Activated T-helper 17 cell treated with anti-CD3 and anti-CD28 coated beads, Interleukin-2, amount 50 U/mL, for 72 hours (primary cell): ENCODE measurements at places on chromosomes 16 and 17. TPM values are rescaled to one million over a fixed set of nuclear protein-coding genes. Genes with fewer than 3 reads are reported as not detected.
A peak's percentile ranks its signal among the peaks of the same experiment; 100 is the strongest.

PPP1R1B gene
- not detected for total RNA-seq

RGS9 gene
- total RNA-seq = 7.5 TPM

DNA sequence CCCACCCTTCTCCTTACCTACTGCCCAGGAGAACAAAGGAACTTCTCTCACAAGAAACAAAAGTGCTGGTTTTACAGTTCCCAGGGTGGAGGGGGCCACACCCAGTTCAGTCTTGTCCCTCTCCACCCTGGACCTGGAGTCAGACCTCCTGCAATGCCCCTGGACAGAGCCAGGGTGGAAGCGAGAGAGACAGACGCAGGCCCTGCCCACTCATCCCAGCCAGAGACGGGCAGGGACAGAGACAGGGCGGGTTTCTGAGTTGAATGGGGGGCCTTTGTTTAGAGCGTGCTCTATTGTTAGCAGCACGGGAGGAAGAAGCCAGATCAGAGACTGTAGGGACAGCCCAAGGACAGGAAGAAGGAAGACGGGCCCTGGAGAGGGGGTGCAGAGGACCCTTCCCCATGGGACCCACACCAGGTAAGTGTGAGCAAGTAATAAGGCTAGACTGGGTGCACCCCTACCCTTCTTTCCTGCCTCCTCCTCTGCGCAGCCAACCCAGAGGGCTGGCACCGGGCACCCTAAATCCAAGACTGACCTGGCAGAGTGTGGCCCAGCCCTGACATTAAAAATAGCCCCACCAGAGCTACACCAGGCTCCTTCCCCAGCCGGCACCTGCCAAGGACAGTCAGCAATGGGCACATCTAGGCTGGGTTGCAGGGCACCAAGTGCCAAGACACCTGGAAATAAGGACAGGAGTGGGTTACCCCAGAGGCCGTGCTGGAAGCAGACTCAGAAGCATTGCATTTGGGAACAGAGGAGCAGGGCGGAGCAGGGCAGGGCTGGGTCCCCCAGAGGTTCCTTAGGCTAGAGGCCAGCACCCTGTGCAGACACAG lies 10.9 kb downstream of the JUP start:
- no peak for ATAC-seq

- peak; percentile 44 for ATAC-seq
These were observed 16.7 kb downstream of the UNC13D start for GRCh38 chr17:75827308-75828075.

DNA sequence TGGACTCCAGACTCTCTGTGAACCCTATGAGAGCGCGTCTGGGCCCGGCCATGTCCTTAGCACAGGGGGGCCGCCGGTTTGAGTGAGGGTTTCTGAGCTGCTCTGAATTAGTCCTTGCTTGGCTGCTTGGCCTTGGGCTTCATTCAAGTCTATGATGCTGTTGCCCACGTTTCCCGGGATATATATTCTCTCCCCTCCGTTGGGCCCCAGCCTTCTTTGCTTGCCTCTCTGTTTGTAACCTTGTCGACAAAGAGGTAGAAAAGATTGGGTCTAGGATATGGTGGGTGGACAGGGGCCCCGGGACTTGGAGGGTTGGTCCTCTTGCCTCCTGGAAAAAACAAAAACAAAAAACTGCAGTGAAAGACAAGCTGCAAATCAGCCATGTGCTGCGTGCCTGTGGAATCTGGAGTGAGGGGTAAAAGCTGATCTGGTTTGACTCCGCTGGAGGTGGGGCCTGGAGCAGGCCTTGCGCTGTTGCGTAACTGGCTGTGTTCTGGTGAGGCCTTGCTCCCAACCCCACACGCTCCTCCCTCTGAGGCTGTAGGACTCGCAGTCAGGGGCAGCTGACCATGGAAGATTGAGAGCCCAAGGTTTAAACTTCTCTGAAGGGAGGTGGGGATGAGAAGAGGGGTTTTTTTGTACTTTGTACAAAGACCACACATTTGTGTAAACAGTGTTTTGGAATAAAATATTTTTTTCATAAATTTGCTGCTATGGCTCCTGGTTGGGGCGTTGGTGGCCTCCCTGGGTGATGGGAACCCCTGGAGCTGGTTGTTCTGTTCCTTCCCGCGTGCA lies 23.1 kb downstream of the STAT5A start:
- peak; percentile 7 for ATAC-seq
